ENCODE measurements at places on chromosomes 1 and 21.
A peak's percentile ranks its signal among the peaks of the same experiment; 100 is the strongest.

DNA sequence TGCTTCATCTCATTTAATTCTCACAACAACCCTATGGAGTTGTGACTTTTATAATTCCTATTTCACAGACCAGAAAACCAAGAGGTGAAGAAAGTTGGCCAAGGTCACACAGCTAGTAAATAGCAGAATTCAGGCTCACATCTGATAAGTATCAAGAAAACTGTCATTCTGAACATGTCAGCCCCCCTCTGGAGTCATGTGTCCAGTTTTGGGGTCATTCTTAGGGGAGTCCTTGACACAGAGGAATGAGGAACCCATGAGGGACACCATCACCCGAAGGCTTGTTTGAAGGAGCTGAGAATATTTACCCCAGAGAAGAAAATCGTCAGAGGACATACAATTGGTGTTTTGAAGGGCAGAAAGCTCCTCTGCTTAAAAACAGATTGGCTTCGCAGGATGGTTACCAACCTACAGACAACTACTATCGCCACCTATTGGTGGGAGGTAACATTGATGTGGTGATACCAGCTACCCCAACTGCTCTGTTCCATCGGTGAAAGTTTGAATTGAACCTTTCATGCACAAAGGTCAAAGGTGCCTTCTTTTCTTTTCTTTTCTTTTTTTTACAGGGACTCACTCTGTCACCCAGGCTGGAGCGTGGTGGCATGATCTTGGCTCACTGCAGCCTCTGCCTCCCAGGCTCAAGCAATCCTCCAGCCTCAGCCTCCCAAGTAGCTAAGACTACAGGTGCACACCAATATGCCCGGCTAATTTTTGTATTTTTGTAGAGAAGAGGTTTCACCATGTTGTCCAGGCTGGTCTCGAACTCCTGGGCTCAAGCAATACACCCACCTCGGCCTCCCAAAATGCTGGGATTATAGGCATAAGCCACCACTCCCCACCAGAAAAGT lies 31.3 kb downstream of the NCMAP start:
- DNase-seq: peak; percentile 48

DNA sequence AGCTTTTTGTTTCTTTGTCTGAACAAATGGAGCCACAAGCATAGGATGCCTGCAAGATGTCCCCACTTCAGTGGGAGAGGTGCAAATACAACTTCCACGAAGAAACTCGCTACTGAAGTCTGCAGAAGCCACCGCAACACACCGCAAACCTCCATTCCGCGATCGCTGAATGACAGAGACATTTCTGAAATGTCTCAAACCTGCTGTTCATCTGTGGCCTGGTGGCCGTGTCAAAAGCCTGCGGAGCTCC lies 1.0 kb downstream of the TP53BP2 start:
- DNase-seq: no peak

DNA sequence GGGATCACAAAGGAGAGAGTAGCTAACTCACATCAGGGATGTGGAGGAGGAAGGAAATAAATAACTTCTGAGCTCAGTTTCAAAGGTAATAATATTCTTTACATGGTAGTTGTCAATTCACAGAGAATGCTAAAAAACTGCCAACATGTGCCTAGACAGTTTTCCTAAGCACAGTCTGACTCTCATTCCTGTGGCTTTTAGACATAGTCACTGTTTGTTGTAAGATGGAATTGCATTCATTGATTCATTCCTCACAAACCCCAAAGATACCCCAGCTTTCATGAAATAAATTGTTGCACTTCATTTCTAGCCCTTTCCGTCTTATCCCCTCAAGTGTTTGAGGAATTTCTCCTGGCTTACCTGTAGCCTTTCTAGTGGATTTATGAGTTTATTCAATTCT lies 263.9 kb downstream of the NTNG1 start:
- no peak for DNase-seq

DNA sequence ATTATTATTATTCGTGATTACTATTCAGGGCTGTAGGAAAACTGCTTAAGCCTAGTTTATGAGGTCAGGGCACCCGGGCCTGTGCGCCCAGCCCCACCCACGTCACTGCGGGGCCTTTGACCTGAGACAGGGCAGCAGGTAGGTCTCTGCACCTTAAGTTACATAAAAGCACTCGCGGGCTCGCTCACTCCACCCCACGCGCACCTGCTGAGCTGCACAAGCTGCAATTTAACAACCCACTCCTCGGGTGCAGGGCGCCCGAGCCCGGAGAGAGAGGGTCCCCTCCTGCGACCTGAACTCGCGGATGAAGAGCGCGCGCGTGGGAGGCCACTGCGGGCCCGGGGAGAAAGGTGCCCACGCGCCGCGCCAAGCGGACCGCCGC lies 477 bp downstream of the ICMT start:
- no peak for DNase-seq

DNA sequence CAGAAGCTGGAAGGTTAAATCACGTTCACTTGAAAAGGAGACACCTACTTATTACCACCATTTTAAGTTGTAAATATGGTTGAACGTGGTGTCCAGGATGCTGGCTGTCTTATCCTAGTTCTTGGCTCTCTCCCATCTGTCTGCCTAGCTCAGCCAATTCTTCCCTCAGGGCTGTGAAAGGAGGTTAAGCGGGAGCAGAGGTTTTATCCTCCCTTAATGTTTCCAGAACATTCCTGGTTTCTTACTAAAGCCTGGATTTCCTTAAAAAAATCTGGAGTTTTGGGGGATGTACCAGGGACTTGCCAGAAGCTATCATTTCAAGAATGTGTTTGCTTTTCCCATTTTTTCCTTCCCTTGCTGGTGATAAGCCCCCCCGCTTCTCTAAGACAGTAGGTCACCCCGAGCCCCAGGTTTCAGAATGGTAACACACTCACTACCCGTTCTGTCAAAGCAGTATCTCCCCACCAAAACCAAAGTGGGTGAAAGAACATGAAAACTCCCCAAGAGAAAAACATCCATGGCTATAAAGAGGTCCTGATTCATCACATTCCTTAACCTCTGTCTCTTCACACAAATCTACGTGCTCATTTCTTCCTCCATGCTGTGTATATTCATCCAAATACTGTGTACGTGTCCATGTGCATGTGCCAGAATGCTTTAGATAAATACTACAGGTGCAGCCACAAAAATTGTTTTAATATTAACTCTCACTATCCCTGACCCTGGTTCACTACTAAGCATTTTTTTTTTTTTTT lies 114.7 kb downstream of the MAP3K21 start:
- DNase-seq: no peak

DNA sequence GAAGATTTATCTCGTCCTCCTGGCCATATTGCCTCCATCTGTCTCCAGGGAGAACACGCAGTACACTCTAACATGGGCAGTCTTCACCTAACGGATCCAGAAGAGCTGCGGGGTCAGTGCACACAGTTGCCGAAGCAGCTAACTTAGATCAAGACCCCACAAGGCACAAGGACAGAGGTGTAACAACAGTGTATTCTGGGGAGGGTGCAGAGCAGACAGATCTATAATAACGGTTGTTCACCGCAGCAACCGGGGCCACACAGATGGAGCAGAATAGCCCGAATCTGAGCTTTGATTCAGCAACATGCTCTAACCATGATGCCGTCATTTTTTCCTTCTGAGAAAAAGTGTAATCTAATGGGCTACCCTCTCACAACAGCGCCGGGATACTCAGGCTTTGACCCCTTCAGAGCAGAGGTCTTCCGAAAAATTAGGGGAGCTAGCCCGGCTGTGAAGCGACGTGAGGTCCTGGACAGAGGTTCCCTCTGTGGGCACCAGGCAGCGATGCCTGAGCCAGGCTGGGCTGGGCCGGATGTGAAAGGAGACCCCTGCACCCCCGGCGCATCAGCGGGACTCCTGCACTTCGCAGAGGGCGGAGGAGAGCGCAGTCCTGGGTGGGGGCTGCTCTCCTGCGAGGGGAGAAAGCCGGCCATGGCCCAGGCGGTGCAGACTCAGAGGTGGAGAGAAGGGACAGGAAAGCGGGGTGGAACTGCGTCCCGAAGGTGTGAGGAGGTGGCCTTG lies 57.5 kb downstream of the BCL9 start:
- DNase-seq: no peak

- no peak for DNase-seq
Observed at GRCh38 chr1:8027748-8028570, 1.9 kb upstream of the ERRFI1 start.

DNA sequence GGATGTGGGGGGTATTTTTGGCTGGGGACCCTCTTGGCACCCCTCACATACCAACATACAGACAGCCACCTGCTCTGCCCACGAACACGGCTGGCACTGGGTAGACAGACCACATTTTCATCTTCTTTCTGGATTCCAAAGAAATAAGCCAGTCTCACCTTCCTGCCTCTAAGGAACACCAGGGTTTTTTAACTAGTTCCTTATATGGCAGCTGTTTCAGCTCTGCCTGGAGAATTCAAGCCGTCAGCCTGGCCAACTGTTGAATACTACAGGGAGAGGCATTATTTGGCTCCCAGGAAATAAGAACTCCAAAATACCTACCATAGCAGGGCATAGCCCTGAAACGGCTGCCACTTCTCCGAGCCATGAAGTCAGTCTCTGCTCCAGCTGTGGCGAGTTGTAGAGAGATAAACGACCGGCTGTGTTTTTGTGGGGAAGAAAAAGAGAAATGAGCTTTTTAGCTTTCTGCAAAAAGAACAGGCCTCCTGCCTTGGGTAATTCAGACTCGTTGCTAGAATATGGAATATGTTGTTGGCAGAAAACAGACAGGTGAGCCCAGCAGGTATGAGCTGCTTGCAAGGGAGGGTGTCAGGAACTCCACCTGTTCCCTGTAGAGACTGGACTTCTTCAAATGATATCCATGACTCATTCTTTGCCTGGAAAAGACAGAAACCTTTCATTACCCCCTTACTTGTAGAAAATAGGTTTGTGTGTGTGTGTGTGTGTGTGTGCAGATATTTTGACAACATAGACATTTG lies 51.8 kb downstream of the MT1HL1 start:
- DNase-seq: no peak

- no peak for DNase-seq
Observed at GRCh38 chr1:24632832-24633175, 10.3 kb upstream of the SRRM1 start.

GRCh38 chr1:94693029-94693428 lies 127.1 kb upstream of the SLC44A3 start:
- DNase-seq: no peak

DNA sequence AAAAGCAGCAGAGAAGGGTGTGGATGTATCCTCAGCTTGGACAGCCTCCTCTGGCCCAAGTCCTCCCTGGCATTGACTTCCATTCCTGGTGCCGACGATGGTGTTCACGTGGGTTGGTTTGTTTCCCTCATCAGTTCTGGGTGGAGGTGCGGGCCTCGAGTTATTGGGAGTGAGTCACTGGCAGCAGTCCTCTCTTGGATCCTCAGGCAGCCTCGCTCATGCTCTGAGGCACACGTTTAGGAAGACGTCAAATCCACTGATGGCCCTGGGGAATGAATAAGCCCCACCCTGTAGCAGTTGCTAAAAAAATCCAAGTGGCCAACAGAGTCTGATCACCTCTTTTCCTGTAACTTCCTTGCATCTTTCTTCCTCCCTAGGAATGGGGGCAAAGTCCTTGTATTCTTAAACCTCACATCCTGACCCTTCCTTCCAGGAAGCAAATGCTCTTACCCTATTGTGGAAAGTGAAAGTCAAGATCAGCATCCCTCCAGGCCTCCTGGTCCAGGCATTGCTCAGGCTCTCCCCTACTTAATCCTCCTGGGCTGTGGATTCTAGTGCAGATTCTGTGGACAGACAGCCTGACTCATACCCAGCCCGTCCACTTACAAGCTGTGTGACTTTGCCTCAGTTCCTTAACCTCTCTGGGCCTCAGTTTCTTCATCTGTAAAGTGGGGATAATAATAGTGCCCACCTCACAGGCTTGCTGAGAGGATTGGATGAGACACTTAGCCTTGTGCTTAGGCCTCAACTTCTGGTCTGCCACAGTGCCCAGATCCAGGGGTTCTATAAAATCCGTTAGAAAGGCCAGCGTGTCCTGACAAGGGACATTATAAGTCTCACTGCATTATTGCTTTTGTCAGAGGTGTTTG lies 111.1 kb downstream of the TLR5 start:
- DNase-seq: no peak

GRCh38 chr1:33667386-33668282 lies 195.2 kb downstream of the ZSCAN20 start:
- no peak for DNase-seq

DNA sequence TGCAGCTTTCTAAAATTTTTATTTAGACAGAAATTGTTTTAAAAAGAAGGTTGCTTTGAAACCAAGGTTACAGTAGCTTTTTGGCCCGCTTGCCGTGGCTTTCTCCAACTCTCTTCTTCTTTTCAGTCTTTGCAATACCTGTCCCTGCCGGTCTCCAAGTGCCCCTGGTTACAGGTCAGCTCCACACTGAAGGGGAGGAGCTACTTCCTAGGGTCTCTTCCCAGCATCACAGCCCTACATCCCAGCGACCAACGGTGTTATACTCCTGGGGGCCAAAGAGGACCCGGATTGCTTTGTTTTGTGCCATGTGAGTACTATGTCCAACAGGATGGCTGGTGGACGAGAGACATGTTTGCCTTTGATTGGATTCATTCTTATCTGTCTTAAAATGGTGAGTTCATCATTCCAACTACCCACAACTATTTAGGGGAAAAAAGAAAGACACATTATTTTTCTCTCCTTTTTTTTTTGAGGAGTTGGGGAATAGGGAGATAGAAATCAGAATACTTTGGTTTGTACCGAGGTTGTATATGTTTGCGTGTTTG lies at the start of gene FNDC7:
FNDC7 (plus strand) TSS at position 303 of the 545 bp plus-strand sequence; CDS start at position 329, 26 bp downstream.
- DNase-seq: no peak

DNA sequence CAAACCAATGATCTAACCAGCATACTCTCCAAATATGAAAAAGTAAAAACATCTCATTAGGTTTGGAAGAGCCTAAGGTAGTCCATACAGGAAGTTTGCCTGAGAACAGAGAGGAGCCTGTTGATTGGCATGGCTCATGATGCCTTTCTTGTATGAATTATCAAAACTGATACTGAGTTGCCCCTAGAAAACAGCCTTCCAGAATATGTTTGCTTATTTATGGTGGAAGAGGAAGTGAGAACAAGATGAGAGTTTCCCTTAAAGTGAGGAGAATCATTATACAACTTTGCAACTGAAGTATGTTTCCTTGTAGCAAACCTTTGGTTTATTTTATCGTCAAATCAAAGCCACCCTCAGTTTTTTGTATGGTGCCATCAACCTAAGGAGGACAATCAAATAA lies 23.8 kb upstream of the KIAA1614 start:
- DNase-seq: no peak

GRCh38 chr1:229022595-229023333 lies 248.1 kb upstream of the RAB4A start:
- no peak for DNase-seq

- DNase-seq: no peak
Observed at GRCh38 chr1:230061801-230062200, 5.2 kb upstream of the GALNT2 start.

All from NCI-H2081 treated with DMSO at 0.1 percent for 48 hours (cell line).